Urinary bladder (tissue), 4 donors: ENCODE measurements at places on chromosomes 6 and 20. TPM values are rescaled to one million over a fixed set of nuclear protein-coding genes. Genes with fewer than 3 reads are reported as not detected.

- peak; percentile 45 for DNase-seq
These were observed 9.6 kb downstream of the LRP11 start for GRCh38 chr6:149854532-149854931.

Gene ADGB
- total RNA-seq: 0.05 TPM

DNA sequence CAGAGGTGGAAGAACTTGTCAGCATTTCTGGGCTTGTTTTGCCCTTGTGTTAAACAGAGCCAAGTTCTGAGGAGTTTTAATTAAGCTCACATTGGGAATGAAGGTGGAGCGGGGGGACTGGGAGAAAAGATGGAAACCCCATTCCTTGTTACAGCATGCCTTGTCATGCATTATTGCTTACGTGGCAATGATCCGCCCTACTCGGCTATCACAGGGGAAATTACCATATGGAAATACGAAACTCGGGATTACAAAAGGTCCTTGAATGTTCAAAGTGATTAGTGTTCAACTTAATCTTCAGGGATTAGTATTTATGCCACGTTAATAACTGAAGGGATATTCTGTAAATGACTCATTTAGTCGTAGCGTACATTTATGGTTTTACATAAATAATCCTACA lies 86.4 kb downstream of the MAP3K7 start:
- no peak for DNase-seq

- no peak for DNase-seq
These were observed 26.2 kb upstream of the CMTR1 start for GRCh38 chr6:37406726-37407341.

DNA sequence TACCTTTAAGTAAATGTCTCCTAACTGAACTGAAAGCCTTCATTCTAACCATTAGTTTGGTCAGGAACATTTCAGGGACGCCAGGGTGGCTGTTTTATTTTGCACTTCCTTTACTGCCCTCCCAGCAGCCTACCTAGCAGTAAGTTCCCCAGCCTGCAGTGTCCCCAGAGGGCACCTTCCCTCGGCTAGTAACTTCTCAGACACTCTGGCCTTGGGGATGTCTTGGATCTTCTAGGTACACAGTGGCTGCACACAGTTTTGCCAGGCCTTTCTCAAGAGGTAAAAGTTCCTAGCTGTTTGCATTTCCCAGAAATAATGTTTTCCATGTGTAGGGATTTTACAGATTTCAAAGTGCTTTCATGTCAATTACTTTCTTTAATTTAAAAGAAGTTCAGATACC lies 378 bp upstream of the LAMA2 start:
- DNase-seq: no peak

Gene SIM1
- total RNA-seq: 0.21 TPM

DNA sequence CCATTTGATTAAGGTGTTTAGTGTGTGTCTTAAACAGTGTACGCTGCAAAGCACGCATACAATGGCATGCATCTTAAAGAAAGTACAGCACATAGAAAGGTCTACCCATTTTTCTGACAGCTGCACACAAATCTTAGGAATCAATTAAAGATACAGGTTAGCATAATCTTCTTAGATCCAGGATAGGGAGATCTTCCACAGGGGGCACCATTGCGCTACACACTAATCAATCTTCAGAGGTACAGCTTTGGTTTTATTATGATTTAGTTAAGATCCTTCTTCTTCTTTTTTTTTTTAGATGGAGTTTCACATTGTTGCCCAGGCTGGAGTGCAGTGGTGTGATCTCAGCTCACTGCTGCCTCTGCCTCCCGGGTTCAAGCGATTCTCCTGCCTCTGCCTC lies 63.7 kb upstream of the BEND3 start:
- no peak for DNase-seq

- DNase-seq: no peak
These were observed 29.1 kb downstream of the POFUT1 start for GRCh38 chr20:32236819-32237218.

DNA sequence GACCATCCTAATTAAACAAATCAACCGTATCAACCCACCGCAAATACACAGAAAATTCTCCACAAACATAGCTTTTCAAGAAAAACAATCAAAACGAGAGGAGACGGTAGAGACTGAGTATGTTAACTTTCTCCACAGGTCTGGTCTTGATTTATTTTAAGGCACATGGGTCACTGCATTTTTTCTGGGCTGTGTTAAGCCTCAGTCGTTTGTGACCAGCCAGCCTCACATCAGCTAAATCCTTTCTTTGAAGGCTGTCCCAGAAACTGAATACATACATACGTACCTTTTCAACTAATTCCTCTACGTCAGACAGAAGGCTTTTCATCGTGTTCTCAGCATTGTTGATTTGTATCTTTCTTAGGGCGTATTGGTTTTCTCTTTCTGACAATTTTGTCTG lies 69.4 kb downstream of the LAMA4 start:
- DNase-seq: no peak

DNA sequence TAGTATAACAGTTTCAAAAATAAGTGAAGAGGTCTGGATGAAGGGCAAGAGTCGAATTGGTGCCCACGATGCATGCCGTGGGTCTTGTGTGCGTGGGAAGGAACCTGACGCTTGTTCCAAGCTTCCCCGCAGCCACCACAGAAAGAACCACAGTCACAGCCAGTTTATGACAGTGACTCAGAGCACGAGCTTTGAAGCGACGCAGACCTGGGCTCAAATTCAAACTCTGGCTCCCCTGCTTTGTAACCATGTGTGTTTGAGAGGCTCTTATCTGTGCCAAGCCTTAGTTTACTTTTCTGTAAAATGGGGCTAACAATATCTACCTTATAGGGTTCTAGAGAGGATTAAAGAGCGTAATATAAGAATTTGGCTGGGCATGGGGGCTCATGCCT lies 65.5 kb downstream of the SYNJ2 start:
- DNase-seq: no peak

Gene CD24
- total RNA-seq: 283 TPM

DNA sequence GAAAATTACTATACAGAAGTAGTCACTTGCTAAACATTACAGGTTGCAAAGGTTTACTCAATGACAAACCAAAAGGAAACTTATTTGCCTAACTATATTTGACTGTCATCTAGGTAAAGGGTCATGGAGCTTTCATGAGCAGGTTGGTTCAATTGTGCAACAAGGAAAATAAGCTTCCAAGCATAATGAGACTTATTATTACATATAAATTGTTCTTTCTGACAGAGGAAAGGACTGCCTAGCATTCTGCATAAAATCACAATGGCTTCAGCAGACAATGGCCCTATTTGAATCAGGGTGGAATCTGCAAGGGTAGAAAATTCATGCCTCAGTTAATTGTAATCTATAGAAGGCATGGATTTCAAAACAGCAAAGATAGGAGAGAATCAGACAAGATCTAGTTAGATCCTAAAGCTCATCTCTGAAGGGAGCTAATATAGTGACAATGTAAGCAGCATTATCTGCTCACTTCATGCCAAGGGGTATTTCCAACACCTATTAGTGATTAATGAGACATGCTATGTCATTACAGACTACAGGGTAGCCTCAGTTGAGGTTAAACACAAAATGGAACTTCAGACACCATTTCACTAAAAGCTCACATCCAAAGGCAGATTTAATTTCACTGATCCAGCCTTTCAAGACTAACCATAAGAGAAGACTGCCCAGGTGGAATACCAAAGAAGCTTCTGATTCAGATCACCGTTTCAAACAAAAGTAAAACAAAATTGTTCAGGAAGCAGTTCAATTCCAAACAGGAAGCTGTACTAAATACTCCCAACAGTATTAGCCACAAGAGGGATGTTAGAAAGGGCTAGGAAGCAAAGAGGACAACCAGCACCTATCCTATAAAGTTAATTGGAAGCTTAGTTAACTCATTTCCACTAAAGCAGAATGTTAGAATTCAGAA lies 8.5 kb downstream of the STAU1 start:
- DNase-seq: no peak

GRCh38 chr6:2480267-2480966 lies 235.0 kb upstream of the GMDS start:
- DNase-seq: no peak

Gene RIPOR2
- total RNA-seq: 14.1 TPM

GRCh38 chr20:24436160-24436559 lies 33.3 kb upstream of the SYNDIG1 start:
- DNase-seq: no peak

DNA sequence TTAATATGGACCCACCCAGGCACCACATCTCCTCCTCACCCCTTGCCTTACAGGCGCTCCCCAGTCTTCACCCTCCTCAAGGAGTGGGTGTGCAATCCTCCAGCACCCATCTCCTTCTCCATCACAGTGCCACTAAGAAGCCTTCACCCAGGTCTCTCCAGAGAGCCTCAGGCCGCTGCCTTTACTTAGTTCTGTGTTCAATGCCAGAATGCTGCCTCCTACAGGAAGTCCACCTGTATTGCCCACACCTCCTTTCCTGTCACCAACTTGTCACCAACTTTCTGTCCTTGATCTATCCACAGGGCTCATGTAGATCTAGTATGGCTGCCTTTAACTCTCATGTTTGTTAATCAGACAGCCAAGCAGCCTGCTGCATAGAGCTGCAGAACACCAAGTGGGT lies 586 bp upstream of the LST1 start:
- no peak for DNase-seq

Gene TTK
- 21.9 TPM for total RNA-seq

GRCh38 chr6:140784573-140784972 lies 1348.2 kb upstream of the GJE1 start:
- DNase-seq: no peak

DNA sequence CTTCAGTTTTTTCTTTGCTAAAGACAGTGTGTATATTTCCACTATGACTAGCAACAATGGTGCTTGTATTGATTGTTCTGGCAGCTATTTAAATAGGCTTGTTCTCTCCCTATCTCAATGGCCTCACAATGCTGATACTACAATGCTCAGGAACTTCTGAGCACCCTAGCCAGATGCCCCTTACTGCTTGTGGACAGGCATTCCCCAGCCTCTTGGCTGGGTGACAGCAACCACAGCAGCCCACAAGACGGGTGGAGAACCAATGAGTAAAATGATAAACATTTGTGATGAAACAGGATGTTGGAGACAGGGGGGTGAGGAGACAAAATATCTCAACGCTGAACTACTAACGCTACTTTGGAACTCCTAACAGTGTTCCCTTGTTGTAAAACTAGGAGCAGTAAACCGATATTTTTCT lies 42.3 kb downstream of the HIVEP2 start:
- no peak for DNase-seq
